NB4 (cell line): ENCODE measurements at places on chromosomes 12 and 14.

DNA sequence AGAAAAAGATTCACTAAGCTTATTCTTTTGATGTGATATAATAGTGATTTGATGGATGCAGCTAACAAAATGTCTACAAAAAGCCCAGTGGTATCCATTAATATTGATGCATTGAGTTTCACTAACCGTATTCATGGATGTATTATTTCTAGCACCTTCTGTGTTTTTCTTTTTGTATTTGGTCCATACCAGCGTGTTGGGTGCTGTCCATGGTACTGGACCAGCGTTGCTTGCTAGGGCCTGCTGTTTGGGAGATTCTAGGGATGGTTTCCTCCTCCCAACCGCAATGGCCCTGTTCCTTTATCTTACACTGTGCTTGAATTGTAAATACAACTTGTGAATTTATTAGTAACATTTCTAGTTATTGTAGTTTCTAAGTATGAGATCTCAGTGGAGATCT lies 31.7 kb downstream of the ANO4 start:
- peak; percentile 54 for DNase-seq

DNA sequence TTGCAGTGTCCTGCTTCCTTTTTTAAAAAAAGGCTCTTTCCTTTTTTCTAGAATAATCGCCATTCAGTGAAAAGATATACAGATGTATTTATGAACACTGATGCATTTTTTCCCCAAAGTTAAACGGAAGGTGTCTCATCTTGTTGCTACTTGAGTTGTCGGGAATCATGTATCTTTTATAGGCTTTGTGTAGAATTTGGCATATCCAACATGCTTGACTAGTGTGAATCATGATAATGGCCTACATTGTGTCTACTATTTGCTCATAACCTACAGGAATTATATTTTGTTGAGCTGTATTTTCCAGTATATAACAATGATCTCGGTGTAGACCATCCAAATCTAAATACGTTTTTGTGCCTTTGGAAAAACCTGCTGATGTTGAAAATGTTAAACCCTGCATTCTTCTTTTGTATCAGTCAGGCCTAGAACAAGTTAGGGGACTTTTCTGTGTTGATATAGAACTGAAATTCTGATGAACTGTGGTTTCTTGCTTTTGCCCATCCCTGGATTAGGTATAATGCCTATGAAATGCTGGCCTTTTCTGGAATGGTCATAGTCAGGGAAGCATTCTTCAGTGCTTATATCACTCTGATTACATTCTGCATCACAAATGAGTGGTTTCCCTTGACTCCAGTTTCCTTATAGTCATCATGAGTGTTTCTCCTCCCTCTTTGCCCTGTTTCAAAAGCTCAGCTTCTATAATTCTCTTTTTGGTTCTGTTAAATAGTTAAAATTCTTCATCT lies 10.8 kb downstream of the BMAL2 start:
- DNase-seq: no peak

DNA sequence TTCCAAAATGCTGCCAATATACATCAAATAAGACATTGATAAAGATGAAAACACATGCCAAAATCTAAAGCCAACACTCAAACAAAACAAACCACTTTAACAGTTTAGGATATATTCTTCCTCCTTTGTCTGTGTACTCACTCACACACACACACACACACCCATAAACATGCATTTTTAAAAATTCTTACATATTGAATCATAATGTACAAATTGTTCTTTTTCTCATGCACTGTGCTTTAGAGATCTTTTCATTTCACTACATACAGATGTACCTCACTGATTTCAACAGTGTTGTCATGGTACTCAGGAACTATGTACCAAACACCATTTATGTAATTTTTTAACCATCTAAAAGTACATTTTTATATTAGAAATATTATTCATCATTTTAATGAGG lies 9.5 kb upstream of the RERG start:
- DNase-seq: no peak

DNA sequence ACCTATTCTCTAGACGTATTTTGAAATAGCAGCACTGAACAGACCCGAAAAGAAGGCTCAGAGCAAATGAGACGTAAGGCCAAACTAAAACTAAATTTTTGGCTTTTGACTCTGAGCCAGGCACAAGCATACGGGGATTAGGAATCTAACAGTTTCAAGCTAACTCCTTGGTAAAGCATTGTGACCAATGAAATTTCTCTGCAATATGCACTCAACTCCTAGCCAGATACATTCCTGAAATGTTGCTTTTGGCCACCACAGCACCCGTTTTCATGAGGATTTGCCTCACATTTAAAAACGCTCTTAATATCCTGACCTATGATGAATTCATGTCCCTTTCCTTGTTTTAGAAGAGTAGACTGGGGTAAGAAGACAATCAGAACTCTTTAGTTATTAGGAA lies 53.1 kb upstream of the NPFF start:
- no peak for DNase-seq
